K562 (cell line): ENCODE measurements at places on chromosomes 12 and 14.

- no peak for DNase-seq
Measured at GRCh38 chr12:124610021-124610612, 42.7 kb upstream of the NCOR2 start.

DNA sequence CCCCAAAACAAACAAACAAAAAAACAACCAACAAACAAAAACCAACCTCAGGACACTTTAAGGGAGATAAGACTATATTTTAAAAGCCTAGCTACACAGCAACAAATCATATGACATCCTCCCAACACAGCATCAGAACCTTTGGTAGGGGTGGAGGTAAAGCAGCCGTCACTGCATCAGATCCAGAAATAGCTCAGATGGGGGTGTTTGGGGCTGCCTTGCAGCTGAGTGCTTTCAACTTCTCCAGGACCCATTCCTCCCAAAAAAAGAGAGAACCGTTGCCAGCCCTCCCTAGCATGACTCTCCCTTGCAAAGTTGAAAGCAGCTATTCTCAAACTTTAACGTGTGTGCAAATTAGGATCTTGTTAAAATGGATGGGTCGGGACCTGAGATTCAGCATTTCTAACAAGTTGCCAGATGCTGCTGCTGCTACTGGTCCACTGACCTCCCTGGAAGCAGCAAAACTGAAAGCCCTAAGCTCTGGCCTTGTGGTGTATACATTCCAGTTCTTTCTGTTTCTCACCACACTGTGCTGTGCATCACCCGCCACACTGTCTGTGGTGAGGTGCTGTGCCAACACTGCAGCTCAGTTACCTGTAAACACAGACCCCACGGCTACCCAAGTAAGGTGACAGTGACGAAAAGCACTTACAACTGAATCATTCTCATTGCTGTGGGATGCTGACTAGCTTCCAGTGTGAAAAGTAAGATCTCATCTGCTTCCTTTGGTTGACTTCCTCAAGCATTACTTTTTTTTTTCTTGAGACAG, 54.0 kb downstream of the SLC38A1 start:
- DNase-seq: no peak

DNA sequence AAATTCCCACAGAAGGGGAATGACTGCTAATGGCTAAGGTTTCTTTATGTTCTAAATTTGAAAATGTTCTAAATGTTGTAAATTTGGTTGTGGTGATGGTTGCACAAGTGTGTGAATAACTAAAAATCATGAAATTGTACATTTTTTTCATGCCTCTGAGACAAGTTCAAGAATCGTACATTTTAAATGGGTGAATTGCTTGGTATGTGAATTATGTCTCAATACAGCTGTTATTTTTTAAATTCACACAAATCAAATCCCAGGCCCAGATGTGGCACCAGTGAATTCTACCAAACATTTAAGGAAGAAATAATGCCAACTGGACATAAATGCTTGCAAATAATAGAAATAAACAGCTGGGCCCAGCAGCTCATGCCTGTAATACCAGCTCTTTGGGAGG, 28.6 kb upstream of the RND1 start:
- DNase-seq: no peak

GRCh38 chr12:41277100-41277945, 89.2 kb downstream of the PDZRN4 start:
- peak; percentile 29 for DNase-seq

DNA sequence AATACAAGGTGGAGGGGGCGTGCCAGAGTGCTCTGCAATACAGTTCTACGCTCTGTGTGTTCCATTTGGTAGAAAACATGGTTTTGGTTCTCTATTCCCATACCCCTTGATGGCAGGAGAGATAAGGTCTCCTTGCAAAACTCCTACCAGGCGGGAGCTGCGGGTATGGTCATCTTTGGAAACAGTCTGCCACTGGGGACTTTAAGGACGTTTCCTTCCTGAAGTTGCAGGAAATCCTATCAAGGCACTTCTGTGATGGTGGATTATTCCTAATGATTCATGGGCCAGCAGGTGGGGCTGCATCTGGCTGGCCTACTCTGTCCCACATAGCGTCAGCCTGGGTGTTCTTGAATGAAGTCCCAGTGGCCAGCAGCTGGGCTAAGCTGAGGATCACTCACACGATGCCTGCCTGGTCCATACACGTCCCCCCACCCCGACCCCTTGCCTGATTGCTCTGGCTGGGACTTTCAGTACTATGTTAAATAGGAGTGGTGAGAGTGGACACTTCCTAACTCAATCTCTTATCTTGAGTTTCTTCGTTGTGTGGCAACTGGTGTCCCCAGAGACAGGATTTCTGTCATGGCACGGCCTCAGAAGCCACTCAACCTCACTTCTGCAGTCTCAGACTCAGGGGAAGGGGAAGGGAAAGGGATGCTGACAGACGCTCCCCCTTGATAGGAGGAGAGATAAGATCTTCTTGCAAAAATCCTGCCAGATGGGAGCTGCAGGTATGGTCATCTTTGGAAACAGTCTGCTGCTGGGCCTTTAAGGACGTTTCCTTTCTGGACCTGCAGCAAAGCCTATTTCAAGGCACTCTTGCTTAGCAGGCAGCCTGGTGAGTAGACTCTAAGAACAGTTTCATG, 61.0 kb upstream of the FKBP4 start:
- no peak for DNase-seq

GRCh38 chr14:44029933-44030332, 477.1 kb downstream of the FSCB start:
- no peak for DNase-seq

DNA sequence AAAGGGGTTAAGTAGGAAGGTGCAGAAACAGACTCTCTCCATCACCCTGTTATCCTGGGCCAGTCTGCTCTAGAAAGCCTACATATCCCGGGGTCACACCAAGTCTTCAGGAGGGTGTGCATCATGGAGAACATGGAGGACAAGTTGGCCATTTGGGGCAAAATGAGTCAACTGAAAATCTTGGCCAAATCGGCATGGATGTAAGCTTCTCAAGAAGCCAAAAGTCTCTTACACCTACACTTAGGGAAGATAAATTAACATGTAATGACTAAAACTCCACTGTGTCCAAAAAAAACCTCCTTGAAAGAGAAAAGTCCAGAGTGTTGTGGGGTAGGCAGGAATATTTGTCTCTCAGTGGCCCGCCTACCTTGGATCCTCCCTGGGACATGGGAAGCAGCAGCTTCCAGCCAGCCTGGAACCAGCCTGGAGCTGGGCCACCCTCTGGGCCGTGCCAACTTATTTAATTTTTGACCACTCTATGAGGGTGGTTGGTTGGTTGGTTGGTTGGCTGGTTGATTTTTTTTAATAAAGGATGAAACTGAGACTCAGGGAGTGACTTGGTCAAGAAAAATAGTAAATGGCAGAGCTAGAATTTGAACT, 17.9 kb upstream of the TC2N start:
- DNase-seq: no peak

DNA sequence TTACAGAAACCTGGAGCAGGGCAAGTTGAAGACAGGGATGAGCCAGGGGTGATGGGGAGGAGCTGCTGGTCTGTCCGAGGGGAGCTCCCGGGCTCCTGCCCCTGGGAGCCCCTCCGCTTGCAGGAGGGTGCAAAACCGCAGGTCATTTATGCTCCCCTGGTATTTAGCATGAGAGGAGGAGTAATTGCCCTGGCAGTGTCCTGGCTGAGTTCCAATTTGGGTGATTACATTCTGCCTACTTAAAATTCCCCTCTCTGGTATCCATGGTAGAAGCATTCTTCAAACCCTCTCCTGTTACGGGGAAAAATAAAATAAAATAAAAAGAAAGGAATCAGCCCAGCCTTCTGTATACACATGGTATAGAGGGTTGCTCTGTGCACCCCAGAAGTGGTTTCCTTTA, 61.7 kb upstream of the VRK1 start:
- no peak for DNase-seq

DNA sequence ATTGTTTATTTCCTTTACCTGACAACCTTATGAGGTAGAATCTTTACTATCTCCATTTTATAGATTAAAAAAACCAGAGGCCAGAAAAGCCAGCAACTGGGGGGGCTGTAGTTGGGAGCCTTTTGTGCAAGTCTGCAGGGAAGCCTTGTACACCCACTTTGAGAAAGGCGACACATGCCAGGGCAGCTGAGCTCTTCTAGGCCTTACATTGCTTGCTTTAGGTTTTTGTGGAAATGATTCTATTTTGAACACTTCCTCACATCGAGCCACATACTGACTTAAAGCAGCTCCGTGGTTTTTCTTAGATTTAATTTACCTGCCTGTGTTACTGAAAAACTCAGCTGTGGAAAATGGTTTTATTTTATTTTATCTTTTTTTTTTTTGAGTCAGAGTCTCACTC, 34.6 kb downstream of the EP400 start:
- no peak for DNase-seq
